ENCODE measurements at places on chromosomes 7 and 10.

GRCh38 chr7:79199961-79200360, 253.5 kb downstream of the MAGI2 start:
- no peak for DNase-seq

DNA sequence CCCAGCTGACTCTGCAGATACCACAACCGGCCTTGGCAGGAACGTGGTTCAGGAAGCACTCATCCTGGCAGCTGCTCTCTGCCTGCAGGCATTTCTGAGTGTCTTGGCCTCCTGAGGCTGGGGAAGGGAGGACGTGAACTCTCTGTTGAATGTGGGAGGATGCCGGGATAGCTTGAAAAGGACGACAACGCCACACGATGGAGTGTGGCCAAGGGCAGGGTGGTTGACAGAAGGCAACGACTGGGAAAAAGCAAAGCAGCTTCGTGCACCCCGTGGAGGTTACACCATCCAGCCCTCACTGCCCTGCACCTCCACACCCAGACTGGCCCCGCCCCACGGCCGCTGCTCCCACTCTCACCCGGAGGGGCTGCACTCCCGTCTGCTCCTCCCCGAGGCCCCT, 466.1 kb upstream of the FOXK1 start:
- DNase-seq = no peak

- no peak for DNase-seq
Measured at GRCh38 chr10:72344932-72345331, 9.8 kb downstream of the DNAJB12 start.

GRCh38 chr10:121838149-121838548, 89.7 kb downstream of the ATE1 start:
- DNase-seq = no peak

- no peak for DNase-seq
Measured at GRCh38 chr10:8543361-8544056, 489.0 kb downstream of the GATA3 start.
